ENCODE measurements at places on chromosomes 3 and 15.

- no peak for DNase-seq
Measured at GRCh38 chr3:134543113-134543512, 57.3 kb downstream of the CEP63 start.

- DNase-seq, result no peak
Measured at GRCh38 chr3:4532535-4533112, 39.5 kb downstream of the ITPR1 start.

GRCh38 chr3:64957408-64958198 is 269.8 kb upstream of the ADAMTS9 start:
- no peak for DNase-seq

DNA sequence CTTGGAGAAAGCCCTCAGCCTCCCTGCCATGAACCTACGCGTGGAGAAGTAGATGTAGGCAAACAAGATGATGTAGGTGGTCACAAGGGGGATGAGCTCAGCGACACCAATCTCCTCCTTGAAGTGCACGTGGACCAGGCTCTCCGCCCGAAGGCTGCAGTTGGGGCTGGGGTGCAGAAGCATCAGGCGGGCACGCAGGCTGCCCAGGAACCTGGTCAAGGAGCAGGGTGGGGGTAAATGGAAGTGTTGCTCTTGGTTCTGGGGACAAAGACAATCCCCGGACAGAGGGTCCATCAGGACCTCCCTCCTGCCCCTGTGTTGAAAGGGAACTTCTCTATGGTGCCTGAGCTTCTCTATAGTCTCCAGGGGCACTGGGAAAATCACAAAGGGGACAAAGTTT is 45.1 kb downstream of the PTPN23 start:
- no peak for DNase-seq

DNA sequence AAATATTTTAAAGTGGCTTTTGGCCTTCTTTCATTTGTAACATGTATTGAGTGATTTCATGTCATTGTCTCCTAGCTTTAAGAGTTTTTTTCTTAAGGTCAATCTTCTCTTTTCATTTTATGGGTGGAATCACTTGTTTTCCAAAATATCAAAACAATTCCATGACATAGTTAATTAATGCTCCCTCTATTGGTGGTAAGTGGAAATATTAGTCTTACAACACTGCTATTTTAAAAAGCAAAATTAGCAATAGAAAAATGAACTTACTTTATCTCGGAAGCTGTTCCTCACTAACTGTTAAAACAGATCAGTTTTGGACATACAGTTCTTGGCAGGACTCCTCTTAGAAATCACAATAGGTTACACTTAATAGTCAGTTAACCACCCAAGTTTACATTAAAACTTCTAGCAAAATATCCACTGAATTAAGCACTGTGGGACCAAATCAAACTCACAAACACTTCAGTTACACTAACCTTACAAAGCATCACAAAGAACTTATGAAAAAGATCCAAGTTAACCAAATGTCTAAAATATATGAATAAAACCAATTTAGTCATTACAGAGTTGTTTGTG is 42.4 kb downstream of the TIGIT start:
- no peak for DNase-seq

DNA sequence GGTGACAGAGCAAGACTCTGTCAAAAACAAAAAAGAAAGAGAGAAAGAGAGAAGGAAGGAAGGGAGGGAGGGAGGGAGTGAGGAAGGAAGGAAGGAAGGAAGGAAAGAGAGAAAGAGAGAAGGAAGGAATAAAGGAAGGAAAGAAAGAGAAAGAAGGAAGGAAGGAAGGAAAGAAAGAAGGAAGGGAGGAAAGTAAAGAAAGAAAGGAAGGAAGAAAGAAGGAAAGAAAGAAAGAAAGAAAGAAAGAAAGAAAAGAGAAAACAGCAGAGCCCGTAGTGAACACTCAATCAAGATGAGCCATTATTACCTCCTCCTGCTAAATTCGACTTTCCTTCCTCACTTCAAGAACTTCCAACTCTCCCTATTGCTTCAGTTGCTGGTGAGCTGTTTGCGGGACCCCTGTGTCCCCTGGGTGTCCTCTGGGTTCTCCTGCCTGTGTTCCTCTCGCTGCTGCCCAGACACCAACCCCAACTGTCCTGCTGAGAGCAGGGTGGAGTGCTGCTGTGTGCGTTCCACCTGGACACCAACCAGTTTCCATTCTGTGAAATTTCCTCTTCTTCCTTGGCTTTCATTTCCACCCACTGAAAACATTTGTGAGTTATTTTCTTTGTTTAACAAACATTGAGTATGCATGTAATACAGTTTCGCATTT is 266.4 kb downstream of the FAM43A start:
- no peak for DNase-seq

DNA sequence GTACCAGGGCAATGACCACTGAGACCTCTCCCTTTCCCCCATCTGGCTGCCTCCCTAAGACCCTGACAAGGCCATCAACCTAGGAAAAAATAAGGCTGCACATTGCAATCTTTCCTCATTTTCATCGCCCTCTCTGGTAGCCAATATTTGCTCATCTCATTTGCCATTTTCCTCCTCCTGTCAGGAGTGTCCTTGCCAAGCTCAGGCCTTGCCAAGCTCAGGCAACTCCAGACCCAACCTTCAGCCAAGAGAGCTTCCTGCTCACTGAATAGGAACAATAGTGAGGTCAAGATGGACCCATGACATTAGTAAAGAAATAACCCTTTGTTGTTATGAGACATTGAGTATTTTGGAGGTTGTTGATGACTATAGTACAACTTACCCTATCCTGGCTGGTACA is 380.3 kb downstream of the RSL24D1 start:
- DNase-seq, result no peak

- DNase-seq, result no peak
Measured at GRCh38 chr3:186386883-186387560, 25.0 kb upstream of the DGKG start.

GRCh38 chr3:42682301-42683070 is 2.9 kb upstream of the KLHL40 start:
- no peak for DNase-seq

GRCh38 chr15:60551781-60552161 is 72.8 kb upstream of the ICE2 start:
- no peak for DNase-seq

DNA sequence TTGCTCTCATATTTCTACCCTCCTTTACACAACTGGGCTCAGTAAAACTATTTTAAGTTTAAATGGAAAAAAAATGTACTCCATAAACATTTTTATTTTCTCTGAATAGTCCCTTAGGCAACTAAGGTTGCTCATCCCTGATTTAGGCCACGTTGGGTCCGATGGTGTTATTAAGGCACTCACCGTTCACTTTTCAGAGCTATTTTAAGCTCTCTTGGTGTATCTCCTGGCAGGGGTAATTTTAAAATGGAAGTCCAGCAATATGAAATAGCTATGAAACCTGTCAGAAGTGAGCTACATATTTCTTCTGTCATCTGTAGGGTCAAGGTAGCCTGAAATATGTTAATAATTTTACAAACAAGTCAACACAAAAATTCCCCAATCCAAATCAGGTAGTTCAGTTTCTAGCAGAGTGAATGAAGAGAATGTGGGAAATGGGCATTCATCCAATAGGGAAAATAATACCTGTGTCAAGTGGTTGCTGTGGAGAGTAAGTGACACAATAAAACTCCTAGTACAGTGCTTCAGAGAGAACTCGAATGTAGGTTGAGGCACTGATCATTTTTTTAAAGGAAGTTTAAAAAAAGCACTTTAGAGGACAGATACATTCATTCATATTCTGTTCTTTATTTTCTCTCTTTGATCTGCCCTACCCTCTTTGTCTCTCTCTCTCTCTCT is 209.3 kb upstream of the FEZF2 start:
- no peak for DNase-seq

DNA sequence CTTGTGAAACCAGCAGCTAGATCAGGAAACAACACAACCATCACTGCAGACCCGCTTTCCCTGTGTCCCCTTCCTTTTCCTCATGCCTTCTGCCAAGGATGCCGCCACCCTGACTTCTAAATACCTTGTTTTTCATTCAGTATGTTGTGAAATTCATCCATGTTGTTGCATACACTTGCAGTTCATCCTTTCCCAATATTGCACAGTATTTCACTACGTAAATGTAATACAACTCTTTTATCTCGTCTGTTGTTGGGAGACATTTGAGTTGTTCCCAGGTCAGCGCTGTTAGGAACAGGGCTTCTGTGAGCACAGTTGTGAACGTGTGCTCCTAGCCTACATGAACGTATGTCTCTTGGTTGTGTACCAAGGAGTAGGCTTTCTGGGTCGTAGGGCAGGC is 24.2 kb downstream of the TLNRD1 start:
- no peak for DNase-seq

- no peak for DNase-seq
Measured at GRCh38 chr3:14379843-14380242, 22.6 kb upstream of the SLC6A6 start.

DNA sequence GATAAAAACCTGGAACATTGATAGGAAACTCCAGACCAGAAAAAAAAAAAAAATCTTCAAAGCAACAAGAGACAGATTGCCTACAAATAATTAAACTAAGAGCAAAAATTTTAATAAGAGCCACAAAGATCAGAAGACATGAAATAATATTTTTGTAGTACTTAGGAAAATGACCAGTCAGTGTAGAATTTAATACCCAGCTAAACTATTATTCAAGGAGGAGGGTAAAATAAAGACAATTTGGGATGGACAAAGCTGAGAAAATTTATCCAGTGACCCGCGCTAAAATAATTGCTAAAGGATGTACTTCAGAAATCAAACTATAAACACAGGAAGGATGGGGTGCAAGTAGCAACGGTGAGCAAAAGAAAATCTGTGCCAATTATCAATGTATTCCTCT is 133.2 kb downstream of the AQP9 start:
- no peak for DNase-seq

GRCh38 chr3:195116407-195117185 is 154.4 kb downstream of the XXYLT1 start:
- DNase-seq, result no peak

DNA sequence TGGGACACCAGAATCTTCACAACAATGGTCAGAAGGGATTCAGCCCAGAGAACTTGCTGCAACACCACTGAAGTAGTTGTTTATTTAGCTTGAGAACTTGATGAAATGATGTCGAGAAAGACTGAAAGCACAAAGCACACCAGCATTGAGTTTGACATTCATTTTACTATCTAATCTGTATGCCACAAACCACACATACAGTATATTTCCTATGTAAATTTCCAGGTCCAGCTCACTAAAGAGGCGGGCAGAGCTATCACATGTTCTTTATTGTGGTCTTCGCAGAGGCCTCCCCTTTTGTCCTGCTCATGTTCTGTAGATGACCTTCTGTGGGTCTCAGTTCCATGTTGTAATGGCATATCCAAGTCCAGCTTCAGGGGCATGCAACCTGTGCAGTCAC is 10.4 kb upstream of the FMN1 start:
- no peak for DNase-seq

DNA sequence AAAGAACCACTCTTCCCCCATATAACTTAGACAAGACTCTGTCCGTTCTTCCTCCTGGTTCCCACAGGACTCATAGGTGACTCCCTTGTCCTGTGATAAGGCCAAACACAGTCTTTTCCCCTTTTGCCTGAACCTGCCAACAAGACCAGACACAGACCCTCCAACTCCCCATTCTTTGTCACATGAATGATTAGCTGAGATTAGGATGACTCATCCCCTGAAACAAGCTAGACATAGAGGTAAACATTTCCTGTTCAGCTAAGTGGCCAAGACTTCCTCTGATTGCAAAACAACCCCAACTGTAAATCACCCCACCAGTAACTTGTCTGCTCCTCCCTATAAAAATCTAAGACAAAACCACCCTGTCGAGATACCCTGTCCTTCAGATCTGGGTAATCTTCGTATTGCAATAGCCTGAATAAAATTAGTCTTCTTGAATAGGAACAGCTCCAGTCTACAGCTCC is 11.4 kb upstream of the HTR3E start:
- no peak for DNase-seq

DNA sequence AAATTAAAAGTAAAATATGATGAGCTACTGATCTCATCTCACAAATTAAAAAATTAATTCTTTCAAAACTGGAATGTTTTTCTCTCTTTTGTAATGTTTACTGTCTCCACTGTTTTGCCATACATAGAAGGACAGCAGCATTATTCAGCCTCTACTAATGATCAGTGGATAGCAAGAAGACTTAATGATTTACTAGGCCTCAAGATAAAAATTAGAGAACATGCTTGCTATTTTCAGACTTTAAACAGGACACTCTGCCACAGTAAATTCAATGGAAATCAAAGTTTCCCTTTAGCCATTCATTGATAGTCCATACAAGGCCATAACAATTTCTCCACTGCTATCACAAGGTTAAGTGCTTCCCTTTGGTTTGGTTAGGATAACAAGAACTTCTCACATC is 129.4 kb downstream of the TMCC1 start:
- no peak for DNase-seq

- no peak for DNase-seq
Measured at GRCh38 chr15:84992157-84992944, 10.7 kb downstream of the PDE8A start.

GRCh38 chr15:29913528-29914135 is 91.4 kb upstream of the TJP1 start:
- no peak for DNase-seq

DNA sequence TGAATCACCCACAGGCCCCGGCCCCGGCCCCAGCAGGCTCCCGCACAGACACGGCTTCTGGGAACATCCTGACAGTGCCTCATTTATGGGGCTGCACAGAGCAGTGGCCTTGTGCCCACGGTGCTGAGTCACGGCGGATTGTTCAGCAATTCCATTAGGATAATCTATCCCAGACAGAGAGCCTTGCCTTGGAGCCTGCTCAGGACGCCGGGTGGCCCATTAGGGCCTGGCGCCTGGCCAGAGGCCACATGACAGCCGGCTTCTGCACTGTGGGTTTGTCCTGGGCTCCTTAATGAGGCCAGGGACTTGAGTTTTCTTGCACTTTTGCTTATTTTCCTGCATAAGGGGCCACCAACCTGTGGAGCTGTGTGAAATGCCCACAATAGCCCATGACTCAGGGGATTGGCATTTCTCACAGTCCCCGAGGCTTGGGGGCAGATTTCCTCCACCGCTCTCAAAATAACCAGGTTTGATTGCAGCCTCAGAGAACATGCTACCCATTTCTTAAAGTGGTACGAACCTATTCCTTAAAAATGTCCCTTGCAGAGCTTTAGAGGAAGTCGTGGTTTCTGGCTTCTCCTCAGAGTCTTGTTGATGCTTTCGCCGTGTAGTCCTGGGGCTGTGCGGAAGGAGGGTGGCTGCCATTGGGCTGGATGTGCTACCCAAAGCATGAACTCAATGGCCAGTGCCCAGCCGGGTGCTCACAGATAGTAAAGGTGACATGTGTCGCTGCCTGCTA is 19.0 kb downstream of the SYNM start:
- DNase-seq, result no peak

- no peak for DNase-seq
Measured at GRCh38 chr3:87318617-87319021, 42.2 kb upstream of the POU1F1 start.

- no peak for DNase-seq
Measured at GRCh38 chr3:24047513-24047912, 102.4 kb downstream of the NR1D2 start.

- no peak for DNase-seq
Measured at GRCh38 chr3:111368056-111368455, 173.9 kb upstream of the CD96 start.

Data from activated naive CD4-positive, alpha-beta T cell (primary cell).